ENCODE measurements at places on chromosomes 3 and 15.

GRCh38 chr3:204102-204501 lies 7.5 kb downstream of the CHL1 start:
- no peak for DNase-seq

- DNase-seq: no peak
Measured at GRCh38 chr3:141860086-141860669, 16.3 kb upstream of the ATP1B3 start.

GRCh38 chr15:73125219-73125618 lies 73.0 kb downstream of the NEO1 start:
- no peak for DNase-seq

GRCh38 chr3:128805772-128806171 lies 73.6 kb upstream of the ACAD9 start:
- no peak for DNase-seq

GRCh38 chr3:194548346-194549321 lies 61.8 kb upstream of the ATP13A3 start:
- DNase-seq: no peak

DNA sequence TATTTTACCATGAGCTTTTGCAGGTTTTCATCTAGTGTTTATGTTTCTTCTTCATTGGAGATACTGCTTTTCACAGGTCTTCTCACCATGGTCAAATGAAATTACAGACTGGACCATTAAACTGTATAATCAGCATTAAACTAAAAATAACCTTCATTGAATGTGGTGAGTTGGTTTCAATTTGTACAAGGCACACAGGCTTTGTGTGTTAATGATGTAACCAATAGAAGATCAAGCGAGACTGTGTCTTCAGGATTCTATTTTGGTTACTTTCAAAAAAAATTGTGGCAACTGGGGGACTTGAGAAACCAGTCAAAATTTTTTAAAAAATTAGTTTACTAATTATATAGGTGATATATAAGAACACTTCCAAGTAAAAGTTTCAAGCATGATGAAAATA lies 54.3 kb upstream of the GCSAM start:
- DNase-seq: no peak

DNA sequence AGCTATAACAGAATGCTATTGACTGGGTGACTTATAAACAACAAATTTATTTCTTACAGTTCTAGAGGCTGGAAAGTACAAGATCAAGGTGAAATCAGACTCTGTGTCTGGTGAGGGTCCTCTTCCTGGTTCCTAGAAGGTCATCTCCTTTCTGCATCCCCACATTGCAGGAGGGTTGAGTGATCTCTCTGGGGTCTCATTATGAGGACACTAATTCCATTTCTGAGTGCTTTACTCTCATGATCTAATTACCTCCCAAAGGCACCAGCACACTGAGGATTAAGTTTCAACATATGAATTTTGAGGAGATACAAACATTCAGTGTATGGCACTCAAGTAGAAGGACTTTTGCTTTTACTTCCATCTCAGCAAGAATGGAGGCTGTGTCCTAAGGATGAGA lies 534.1 kb upstream of the KCNMB2 start:
- no peak for DNase-seq

- DNase-seq: no peak
Measured at GRCh38 chr3:10928407-10928960, 64.1 kb upstream of the SLC6A1 start.

DNA sequence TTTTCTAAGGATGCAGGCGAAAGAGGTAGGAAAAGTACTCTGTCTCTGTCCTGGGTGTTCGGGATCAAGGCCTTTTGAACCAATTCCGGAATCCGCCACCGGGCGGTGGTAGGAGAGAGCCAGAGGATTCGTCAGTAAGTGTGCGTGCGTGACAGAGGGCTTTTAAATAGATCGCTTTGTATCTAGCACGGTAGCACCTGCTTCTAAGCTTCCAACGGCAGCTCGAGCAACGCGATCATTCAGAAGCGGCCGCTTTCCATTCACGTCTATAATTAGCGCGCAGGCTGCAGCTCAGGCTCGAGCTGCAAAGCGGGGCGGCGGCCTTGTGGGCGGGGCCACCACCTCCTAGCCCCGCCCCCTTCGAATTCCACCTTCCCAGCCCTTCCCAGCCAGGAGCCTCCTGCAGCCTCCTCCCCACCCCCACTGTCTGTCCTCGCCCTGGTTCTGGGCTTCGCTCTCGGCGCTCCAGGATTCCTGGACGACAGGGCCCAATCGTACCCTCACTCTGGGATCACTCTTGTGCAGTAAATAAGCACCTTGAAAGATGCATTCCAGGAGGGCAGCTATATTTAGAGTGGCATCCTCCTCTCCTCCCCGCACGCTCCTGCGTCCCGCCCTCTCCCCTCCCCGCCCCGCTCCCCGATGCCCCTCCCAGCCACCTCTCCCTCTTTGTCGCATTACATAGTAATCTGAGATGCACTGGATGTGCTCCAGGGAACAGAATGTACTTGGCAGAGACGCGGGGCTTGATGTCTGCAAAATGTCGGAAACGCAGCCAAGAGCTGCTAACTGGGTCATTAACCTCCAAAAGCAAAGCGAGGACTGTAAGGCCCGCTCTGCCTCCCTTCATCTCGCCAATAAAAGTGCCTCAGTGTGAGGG lies 224.1 kb upstream of the TPRG1 start:
- peak; percentile 95 for DNase-seq

- DNase-seq: no peak
Measured at GRCh38 chr3:64345371-64345770, 120.1 kb upstream of the PRICKLE2 start.

DNA sequence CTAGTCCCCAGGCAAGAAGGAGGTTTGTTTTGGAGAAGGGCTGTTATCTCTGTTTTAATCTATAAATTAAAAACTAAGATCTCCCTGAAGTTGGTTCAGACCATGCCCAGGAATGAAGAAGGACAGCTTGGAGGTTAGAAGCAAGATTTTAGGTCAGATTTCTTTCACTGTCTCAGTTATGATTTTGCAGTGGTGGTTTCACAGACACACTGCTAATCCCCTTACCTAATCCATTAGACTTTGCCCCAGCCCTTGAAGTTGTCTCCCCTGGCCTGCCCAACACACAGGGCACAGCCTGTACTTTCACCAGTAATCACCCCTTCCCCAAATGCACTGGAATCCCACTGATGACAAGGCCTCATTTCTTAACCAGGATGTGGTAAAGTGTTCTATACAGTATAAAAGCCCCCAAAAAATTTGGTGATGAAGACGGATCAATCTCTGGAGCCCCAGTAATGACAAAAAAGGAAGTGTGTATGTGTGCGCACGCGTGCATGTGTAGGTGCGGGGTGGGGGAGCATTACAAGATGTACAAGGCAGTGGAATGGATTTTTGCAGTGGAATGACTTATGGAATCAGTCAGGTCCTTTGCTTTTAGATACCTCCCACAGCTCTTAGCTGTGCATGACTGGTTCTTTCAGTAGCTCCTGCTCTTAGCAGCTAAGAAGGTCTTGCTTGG lies 73.1 kb upstream of the TERB2 start:
- no peak for DNase-seq

GRCh38 chr3:38843898-38844297 lies 27.9 kb upstream of the SCN10A start:
- DNase-seq: no peak

- DNase-seq: no peak
Measured at GRCh38 chr15:99282121-99282520, 30.8 kb downstream of the LRRC28 start.

DNA sequence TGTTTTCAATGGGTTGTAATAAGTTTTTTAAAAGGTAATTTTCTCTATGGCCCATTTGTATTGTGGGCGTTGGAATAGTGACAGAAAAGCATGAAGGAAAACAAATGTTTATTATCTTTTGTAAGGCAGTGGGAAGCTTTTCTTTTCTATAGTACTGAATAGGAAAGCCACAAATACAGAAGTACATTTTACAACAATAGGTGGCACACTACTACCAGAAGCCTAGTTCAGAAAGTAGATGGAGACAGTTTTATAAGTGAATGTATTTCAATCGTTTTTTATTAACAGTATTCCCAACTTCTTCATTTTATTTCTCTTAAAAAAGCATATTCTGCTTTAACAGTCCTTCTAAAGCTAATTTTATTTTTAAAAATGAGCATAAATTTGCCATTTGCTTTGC lies 296.7 kb downstream of the PTPRG start:
- no peak for DNase-seq

GRCh38 chr15:72375501-72375845 lies 341 bp downstream of the HEXA start:
- no peak for DNase-seq

DNA sequence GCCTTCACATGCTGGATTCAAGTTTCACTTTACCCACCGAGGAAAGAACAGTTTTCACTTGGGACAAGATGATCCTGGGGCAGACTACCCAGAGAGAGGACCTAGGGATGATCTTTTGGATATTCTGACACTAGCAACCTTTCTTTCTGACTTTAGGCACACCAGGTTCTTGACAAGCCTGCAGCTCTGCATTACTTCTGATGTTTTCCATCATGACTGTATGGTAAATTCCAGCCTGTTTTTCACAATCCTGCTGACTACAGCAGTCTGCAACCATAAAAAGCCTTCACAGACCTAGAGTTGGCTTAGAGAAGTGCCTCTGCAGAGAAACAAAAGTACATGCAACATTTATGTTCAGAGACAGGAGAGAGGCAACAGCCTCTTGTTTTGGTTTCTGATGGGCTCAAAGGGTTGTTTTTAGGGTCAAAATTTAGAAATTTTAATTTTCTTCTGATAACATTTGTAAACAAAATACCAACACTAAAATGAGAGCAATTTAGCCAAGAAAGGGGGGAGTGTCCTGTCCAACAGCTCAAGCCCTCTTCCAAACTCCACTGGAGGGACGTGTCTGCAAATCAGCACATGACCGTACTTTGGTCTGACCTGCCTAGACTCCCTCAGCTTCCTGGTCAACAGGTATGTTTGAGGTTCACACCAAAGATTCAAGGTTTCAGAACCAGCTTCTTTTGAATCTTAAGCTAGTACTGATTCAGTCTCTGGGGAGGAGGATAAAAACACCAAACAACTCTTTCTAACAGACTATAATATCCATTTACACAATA lies 799 bp downstream of the ABI3BP start:
- DNase-seq: peak; percentile 43

- no peak for DNase-seq
Measured at GRCh38 chr3:105958237-105959000, 89.6 kb upstream of the CBLB start.

DNA sequence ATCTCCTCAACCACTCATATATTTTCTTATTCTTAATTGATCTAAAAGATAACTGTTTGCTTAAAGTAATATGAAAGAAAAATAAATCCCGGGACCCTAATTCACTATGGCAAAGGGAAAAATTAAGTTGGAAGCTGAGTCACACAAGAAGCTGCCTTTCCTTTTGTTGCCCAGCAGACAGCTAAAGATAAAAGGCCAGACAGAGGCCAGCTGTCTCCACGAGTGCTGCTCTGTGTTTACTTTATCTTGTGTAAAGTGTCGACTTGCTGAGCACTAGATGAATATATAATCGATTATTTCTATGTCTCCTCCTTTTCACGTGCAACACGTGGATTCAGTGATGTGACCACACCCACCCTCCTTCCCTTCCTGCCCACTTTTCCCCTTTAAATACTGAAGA lies 52.8 kb upstream of the NSMCE3 start:
- DNase-seq: no peak

GRCh38 chr3:154898443-154898842 lies 181.7 kb upstream of the MME start:
- DNase-seq: no peak

DNA sequence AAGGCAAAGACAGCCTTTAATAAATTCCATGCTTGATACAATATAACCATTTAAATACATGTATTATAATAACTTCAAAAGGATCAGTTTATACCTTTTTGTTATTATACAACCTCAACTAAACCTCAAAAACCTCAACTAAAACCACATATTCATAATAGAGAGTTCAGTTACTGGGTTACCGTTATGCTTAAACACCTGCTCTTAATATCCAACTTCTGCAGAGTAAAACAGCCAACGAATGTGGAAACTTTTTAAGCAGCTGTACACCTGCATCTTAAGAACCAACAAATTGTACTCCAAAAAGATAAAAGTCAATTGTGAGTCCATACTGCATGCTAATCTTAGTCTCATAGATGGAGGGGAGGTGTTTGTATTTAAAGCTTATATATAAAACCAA lies 53.5 kb downstream of the TFDP2 start:
- no peak for DNase-seq

GRCh38 chr3:10917176-10917575 lies 75.4 kb upstream of the SLC6A1 start:
- DNase-seq: no peak

DNA sequence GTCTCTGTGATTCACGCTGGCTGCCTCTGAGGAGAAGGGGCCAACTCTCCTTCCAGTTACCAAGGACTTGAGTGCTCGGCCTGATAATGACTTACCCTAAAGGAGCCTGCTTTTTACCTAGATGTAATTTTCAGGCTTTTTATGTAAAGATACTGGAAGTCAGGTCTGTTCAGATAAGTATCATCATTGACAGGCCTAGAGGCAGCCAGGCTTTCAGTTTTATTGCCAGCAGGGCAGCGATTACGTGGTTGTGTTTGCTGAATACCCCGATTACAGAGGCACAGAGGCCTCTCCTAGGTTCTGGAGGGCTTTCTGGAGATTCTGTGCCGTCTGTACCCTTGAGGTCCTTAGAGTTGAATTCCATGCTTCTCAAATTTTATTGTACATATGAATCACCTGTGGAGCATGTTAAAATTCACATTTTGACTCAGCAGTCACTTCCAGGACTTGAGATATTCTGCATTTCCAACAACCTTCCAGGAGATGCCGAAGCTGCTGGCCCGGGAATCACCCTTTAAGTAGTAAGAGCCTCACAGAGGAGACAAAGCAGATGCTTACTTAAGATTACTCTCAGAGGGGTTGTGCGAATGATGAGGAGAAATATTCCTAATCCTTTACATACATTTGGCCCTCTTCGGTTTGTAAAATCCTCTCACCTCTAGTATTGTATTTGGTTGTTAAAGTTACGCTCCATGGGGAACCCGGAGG lies 160.1 kb upstream of the BHLHE40 start:
- DNase-seq: no peak

- no peak for DNase-seq
Measured at GRCh38 chr3:169914321-169914720, 2.9 kb downstream of the SAMD7 start.

GRCh38 chr3:177694316-177694715 lies 497.0 kb upstream of the TBL1XR1 start:
- DNase-seq: no peak

GRCh38 chr15:68379058-68379758 lies 52.8 kb downstream of the ITGA11 start:
- DNase-seq: peak; percentile 17

DNA sequence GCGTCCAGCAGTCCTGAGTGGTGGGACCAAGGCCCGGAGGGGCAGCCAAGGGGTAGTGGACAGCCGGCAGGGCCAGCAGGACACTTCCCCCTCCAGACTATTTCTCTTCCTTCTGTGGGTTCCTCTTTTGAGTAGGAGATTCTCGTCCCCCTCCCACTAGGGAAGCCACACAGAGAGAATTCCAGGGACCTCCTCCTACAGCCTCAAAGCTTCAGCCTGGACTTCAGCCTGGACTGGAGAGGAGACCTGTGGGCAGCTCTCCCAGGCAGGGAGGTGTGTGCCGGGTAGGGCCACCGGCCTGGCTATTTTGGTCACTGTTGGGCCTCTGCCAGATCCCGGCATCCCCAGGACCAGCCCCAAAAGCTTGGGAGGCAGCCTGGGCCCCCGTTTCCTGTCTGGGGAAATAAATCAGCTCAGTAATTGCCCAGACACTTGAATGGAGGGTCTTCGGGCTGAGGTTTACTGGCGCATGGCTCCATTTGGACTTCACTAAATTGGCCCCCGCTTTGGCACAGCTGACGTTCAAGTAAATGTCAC lies 1.3 kb downstream of the SLC6A6 start:
- DNase-seq: peak; percentile 77

GRCh38 chr3:157275832-157276231 lies 115.9 kb upstream of the CCNL1 start:
- peak; percentile 39 for DNase-seq

- no peak for DNase-seq
Measured at GRCh38 chr3:73787620-73788019, 162.9 kb upstream of the PDZRN3 start.

Data from femur (tissue), 1 donor.